ENCODE measurements at places on chromosomes 1 and 21.
A peak's percentile ranks its signal among the peaks of the same experiment; 100 is the strongest.

DNA sequence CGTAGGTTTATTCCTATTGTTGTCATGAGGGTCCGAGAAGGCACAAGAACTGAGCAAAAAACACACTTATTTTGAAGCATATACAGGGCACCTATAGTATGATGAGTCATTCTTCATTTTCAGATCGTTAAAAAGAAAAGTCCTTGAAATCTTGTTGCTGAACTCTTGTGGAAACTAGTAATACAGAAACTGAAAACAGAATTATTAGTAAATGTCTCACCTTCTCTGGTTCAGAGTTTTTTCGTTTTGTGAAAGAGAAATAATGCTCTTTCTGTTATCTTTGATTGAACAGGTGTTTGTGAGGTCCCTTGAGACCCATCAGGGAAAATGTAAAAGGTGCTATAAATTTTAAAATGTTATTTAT, 102.0 kb upstream of the COA6 start:
- DNase-seq: peak; percentile 64

GRCh38 chr21:41780337-41781049, 13.6 kb upstream of the RIPK4 start:
- no peak for DNase-seq

- DNase-seq: no peak
Measured at GRCh38 chr1:35851132-35851869, 31.7 kb upstream of the AGO1 start.

DNA sequence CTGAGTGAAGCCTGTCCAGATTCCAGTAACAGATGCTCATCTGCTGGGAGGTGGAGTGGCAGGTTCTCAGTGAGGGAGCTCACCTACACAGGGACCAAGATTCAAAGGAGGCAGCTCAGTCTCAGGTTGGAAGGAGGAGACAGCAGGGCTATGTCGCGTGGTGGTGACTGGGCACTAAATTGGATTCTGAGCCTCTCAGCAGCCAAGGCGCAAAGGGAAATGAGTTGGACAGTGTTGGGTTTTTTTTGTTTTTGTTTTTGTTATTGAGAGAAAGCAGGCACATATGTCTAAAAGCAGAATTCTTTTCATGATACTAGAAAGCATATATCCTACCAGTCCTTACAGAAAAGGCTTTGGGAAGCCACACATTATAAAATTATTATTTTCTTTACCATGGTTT, 26.2 kb downstream of the UMODL1 start:
- DNase-seq: no peak

GRCh38 chr1:86714159-86714558, 9.8 kb downstream of the SH3GLB1 start:
- no peak for DNase-seq

- no peak for DNase-seq
Measured at GRCh38 chr21:14773777-14774345, 227.7 kb upstream of the SAMSN1 start.

DNA sequence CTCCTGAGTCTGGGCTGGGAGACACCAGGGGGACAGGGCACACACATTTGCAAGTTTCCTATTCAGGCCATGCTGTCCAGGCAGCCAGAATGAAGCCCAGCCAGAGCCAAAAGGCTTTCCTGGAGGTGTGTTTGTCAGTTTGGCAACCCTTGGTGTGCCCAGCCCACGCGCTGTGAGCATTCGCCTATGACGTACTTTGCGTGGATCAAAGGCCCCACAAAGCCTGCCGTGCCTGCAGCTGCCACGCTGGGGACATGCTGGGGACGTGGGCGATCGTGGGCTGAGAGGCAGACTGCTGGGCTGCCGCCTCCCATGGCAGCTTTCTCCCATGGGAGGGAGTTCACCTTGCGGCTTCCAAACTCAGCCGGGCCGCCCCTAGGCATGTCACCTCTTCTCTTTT, 57.5 kb downstream of the CD247 start:
- no peak for DNase-seq

GRCh38 chr1:114040273-114041015, 61.2 kb downstream of the OLFML3 start:
- no peak for DNase-seq

DNA sequence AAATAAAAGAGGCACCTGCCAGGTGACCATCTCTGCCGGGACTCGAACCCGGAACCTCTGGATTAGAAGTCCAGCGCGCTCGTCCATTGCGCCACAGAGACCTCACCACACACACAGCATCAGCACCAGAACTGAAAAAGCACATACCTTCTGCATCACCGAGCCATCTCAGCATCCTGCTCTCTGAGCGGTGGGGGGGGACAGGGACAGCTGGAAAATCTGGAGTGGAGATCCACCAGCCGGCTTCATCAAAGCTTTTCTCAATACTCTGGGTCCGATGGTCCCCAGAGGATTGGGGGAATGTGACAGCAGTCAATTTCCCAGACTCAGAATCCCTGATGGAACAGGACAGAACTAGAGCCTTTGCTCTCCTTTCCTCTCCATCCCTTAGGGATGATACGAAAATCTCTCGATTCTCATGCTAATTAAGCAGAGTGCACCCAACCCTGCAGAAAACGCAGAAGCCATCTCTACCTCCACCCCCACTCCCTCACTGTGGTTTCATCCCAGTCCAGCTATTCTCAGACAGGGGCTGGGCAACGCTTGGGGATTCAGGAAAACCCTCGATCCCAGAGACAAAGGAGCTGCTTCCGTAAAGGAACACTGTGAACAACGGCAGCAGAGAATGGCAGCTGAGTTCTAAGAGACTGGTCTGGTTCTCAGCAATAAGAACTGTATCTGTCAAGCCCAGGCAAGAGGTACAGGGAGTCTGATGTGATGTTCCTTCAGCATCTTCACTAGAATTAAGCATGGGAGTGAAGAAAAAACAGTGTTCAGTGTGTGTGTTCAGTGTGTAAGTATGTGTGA, 29.6 kb upstream of the CADM3 start:
- DNase-seq: no peak

DNA sequence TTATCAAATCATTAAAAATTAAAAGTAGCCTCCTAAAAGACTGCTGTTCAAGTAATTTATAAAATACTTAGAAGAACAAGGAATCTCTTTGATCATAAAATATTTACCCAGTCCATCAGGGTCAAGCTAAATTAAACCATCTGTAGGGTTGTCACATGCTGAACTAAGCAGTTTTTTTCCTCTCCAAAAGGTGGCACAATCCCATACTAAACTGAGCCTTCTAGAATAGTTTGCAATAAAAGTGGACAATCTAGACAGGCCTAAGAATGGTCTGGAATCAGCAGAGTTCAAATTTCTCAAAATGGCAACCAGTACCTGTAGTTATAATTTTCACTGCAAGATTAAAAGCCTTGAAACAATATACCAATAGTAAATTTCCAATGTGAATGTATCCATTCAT, 194.8 kb downstream of the EIF4G3 start:
- DNase-seq: no peak

- DNase-seq: no peak
Measured at GRCh38 chr1:172551279-172551678, 18.3 kb downstream of the SUCO start.

DNA sequence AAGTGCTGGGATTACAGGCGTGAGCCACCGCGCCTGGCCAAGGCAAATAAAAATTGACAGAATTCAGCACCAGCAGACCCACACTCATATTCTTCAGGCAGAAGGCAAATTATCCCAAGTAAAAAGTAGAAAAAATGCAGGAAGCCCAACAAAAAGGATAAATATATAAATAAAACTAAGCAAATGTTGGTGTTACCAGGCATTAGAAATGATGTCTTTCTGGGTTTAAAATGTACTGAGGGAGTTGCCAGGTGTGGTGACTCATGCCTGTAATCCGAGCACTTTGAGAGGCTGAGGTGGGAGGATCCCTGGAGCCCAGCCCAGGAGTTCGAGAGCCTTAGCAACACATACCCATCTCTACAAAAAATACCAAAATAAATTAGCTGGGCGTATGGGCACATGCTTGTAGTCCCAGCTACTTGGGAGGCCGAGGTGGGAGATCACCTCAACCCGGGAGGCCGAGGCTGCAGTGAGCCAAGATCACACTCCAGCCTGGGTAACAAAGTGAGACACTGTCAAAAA, 6.3 kb downstream of the INTS11 start:
- DNase-seq: no peak

DNA sequence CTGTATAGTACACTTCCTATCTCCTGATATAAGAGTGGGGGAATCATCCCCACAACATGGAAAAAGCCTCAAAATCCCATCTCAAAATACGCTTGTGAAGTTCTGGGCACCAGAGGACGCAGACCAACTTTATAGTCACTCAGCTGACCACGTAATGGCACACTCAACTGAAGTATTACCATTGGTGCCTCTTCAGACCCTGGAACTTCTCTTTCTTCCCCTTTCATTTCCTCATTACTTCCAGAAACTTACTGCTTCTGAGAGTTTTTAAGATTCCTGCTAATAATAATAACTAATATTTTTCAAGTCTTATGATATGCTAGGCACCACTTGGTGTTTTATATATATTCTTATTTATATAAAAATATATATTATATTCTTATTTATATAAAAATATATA, 202.6 kb downstream of the PTPRC start:
- no peak for DNase-seq

GRCh38 chr1:47362828-47363227, 29.2 kb downstream of the CMPK1 start:
- DNase-seq: no peak

DNA sequence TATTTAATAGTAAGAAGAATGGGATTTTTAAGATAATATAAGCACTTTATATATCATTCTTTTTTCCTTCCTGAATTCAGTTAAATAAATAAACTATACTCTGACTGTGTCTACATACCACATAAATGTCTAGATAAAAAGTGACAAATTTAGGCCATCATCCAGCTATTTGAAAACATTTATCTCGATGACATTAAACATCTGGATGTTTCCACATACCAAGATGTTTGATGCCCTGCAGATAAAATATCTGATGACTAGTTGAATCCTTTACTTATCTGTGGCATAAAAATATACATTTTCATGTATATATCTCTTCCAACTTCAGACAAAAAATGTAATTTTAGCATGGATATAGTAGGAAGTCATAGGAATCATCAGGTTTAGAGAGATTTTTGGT, 348.3 kb downstream of the DPYD start:
- DNase-seq: no peak

GRCh38 chr1:245074232-245074747, 80.5 kb upstream of the KIF26B start:
- DNase-seq: no peak

- DNase-seq: no peak
Measured at GRCh38 chr1:225572422-225572821, 80.5 kb downstream of the ENAH start.

GRCh38 chr1:43541721-43542401, 11.2 kb downstream of the PTPRF start:
- no peak for DNase-seq

DNA sequence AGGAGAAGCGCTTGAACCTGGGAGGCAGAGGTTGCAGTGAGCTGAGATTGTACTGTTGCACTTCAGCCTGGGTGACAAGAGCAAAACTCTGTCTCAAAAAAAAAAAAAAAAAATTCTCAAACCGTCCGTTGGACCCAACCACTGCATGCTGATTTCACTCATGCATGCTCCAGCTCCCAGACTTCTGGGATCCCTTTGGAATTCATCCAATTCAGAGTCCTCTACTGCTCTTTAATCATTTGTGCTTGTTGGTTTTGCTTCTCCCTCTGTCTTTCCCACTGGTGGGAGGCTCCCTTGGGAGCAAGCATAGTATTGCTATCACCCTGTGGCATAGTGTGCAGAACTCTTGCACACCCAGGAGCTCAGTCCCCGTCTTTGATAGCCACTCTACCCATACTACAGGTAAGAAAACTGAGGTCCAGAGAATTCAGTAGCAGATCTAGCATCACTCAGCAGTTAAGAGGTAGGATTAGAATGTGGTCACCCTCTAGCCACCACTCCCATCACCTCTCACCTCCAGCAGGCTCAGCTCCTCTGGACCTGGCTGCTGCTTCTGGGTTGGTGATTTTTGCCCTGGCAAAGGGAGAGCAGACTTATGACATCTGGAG, 3.1 kb upstream of the LMNA start:
- no peak for DNase-seq

GRCh38 chr1:19138331-19138730, 71.7 kb downstream of the UBR4 start:
- no peak for DNase-seq

- no peak for DNase-seq
Measured at GRCh38 chr1:89528382-89528780, 3.8 kb downstream of the LRRC8B start.

GRCh38 chr1:10046356-10047085, 13.8 kb downstream of the UBE4B start:
- DNase-seq: no peak

GRCh38 chr1:59541161-59541560, 244.3 kb downstream of the FGGY start:
- DNase-seq: no peak

DNA sequence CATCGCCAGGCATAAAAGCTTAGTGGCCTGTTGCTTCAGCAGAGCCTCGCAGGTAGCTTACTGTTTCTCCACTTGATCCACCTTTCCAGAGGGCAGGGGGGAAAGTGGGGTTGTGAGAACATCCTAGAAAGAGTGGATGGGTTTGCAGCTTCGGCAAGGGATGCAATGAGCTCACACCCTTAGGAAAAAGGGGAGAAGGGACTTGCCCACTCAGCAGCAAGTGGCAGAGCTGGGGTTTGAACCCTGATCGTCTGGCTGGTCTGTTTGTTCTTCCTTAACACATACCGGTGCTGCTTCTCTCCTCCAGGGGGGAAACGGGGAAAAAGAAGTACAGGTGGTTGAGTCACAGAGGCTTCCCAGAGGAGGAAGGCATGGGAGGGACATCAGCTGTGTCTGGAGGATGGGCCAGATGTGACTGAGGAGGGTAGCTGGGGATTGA, 1.0 kb downstream of the TMEM201 start:
- no peak for DNase-seq

DNA sequence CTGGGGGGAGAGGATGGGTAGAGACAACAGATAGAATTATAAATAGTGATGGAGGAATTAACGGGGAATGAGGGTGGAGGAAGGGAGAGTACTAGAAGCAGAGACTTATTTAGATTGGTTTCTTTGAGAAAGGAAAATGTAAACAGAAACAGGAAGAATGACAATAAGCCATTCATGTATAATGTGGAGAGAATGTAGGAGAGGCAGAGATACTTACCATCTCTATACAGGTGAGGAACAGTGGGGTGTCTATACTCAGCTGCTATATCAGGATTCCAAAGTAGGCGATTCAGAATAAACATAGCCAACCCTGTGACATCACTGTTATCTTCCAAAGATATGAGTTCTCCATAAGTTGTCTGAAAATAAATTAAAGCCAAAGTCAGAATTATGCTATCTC, 16.8 kb downstream of the ASPM start:
- DNase-seq: no peak

- no peak for DNase-seq
Measured at GRCh38 chr21:24939291-24939690, 668.0 kb downstream of the MRPL39 start.

DNA sequence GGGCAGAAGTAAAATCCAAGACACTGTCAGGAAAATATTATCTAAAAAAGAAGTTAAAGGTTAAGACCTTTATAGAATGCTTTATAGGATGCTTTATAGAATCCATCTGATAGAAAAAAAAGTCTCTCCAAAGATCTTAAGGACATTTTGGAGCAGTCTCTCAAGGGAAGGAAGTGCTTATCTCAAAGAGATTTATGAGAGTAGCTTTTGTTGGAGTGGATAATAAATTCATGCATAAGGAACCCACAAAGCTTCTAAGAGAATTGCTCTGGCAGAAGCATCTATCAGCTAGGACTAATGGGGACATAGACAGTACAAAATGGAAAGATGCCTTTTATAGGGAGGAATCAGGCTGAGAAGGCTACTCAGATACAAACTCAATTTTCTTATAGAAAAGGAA, 12.9 kb upstream of the CAP1 start:
- DNase-seq: no peak

All from GM18507 (cell line).